ENCODE measurements at places on chromosomes 1 and 21.

DNA sequence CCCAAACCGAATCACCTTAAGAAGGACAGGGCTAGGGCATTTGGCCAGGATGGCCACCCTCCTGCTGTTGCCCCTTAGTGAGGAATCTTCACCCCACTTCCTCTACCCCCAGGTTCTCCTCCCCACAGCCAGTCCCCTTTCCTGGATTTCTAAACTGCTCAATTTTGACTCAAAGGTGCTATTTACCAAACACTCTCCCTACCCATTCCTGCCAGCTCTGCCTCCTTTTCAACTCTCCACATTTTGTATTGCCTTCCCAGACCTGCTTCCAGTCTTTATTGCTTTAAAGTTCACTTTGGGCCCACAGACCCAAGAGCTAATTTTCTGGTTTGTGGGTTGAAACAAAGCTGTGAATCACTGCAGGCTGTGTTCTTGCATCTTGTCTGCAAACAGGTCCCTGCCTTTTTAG, 3.6 kb downstream of the BTG2 start:
- no peak for DNase-seq

GRCh38 chr1:179743679-179744400, 749 bp downstream of the FAM163A start:
- DNase-seq = no peak

DNA sequence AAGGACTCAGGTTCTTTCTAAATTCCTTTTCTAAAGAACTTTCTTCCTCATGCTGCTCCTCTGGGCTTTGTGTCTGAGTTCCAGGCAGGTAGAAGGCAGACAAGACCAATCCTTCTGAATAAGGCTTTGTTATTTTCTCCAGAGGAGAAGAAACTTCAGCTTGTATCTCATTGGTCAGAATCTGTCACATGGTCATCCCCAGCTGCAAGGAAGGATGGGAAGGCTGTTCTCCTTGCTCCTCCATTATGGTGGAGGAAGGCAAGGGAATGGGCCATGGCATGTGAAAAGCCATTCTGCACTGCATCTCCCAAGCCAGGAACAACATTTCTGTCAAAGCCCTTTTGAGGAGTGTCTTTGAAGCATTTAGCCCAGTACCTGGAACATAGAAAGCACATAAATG, 50.6 kb upstream of the NTPCR start:
- DNase-seq = no peak

- no peak for DNase-seq
Observed at GRCh38 chr1:174167265-174167803, 8.0 kb downstream of the RABGAP1L start.

- no peak for DNase-seq
Observed at GRCh38 chr21:36828891-36829515, 130.1 kb downstream of the SIM2 start.

DNA sequence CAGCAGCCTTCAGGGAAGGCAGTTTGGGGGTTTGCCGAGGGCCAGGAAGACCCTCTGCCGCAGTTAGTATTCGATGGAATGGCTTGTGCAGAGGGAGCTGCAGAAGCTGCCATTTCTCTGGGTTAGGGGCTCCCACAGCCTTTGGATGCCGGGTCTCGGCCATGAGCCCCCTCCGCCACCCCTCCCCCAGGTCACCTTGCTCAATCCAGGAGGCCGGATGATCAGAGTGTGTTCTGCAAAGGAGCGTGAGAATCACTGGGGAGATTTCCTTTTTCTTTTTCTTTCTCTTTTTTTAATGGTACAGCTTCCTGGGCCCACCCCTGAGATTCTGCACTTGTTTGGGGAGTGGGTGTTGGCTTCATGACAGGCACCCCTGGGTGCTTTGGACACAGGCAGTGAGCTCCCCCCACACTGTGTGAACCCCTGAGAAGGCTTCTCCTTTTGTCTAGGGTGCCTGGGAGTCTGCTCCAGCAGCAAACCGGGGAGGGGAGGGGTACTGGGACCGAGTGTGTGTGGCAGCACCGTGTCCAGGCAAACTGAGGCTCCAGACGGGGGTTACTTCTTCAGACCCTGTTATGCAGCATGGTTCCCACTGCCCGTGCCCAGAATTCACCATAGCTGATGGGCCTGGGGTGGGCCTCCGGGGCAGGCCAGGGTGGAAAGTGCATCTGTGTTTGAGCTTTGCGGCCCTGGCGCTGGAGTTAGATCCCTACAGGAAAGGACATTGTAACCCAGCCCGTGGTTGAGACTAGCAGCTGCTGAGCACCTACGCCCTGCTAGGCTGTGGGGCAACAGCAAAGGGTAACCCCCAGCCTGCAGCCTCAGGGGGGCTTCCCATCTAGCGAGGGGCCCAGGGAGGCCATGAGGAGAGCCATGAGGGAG, 18.5 kb downstream of the TNFRSF1B start:
- no peak for DNase-seq

DNA sequence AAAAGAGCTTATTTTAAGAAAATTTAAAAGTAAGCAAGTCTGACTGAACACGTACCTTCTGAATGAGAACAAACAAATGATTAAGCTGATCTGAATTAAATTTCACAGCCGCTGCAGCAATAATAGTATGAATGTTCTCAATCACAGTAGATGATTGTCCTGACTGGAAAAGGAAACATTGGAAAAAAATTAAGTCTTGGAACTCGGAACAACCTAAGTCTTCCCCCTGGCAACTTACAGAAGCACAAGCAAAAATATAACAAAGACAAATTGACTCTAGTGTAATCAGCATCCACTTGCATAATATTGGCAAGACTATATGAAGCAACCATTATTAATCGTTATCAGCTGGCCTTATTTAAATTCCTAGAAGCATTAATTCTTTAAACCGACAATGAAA, 60.5 kb downstream of the USP24 start:
- no peak for DNase-seq

GRCh38 chr21:44932408-44933181, 7.2 kb upstream of the SLX9 start:
- DNase-seq = peak; percentile 73

GRCh38 chr1:66542811-66543767, 9.1 kb downstream of the SGIP1 start:
- DNase-seq = no peak

DNA sequence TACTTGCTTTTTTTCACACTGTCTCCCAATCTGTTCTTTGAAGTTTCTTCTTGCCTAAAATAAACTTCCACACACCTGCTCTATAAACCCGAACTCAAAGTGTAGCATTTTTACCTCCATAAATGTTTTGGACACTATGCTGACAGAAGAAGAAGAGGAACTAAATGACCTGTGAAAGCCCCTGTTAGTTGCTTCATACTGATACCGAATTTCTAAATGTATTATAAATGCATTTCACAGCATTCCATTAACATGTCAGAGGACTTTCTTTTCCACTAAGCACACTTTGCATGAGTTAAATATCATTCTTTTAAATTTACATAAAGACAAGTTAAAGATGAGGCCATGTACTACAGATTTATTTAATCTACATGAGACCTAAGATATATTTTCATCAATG, 281.0 kb downstream of the SMYD3 start:
- no peak for DNase-seq

- no peak for DNase-seq
Observed at GRCh38 chr1:41328780-41329640, 32.2 kb upstream of the FOXO6 start.

GRCh38 chr21:25584833-25585676, 22.2 kb downstream of the MRPL39 start:
- no peak for DNase-seq

GRCh38 chr1:174971466-174971865, 28.3 kb upstream of the CACYBP start:
- no peak for DNase-seq

DNA sequence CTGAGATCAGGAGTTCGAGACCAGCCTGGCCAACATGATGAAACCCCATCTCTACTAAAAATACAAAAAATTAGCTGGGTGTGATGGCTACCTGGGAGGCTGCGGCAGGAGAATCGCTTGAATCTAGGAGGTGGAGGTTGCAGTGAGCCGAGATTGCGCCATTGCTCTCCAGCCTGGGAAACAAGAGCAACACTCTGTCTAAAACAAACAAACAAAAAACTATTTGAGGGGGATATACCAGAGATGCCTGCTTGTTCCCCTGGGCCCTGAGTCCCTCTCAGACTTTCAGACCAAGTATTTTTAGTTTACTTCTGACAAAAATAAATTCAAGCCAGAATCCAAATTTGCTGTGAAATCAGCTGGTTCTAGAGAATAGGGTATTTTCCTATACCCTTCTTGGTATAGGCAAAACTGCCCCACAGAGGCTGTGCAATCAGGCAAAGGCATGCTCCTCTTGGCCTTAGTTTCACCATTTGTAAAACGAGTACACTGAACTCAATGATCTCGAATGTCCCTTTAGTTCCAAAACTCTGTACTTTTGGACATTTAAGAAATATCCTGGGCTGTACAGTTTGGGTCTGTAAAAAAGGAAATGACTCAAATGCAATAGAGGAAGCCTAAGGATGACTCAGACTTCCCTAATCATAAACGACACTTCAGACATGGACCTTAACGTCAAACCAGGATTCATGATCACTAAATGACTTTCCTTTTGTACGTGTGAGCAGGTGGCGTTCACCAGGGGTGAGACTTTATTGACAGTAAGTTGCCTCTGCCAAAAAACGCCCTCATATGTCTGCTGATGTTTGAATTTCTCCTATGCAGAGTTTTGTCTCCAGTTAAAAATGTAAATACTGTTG, 16.1 kb downstream of the ENSA start:
- DNase-seq = peak; percentile 75

- no peak for DNase-seq
Observed at GRCh38 chr1:53137729-53138128, 4.7 kb downstream of the SLC1A7 start.

DNA sequence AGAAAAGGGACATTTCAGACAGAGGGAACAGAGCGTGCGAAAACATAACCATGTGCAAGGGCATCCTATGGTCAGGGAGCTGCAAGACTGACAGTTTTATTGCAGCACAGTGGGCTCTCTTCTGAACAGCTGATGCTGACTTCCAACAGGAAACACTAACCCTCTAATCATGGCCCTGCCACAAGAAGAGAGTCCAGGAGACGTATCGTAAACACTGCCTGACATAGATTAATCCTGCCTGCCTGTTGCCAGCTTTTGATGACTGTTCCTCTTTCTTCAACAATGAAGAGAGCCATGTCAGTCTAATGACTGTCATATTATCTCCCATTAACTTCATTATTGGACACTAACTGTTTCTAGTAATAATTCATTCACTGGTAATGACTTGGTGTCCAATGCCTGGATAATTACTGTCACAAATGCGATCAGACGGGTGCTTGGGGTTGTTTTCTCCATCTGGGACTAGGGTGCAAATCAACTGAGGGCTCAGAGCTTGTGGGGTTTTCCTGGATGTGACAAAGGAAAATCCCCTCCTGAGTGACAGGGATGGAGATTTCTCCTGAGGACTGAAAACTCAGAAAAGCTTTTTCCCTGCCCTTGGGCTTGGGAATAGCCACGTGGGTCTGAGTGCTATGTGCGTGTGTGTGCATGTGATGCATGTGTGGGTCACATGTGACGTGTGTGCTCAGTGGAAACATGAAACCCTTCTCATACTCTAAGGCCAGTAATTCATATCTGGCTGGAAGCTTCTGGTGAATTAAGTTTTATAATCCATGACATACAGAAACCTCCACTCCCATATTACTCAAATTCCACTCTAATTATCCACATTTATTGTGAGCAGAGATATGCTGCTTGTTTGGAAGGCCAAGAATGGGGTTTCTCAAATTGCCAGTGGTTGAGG, 144.0 kb upstream of the PLXNA2 start:
- no peak for DNase-seq

- no peak for DNase-seq
Observed at GRCh38 chr1:158685085-158685484, 1.4 kb downstream of the SPTA1 start.

GRCh38 chr1:70462611-70463010, 51.5 kb downstream of the CTH start:
- DNase-seq = no peak

GRCh38 chr1:206882555-206882954, 14.7 kb upstream of the IL24 start:
- no peak for DNase-seq

GRCh38 chr1:83950106-83950661, 48.7 kb downstream of the TTLL7 start:
- DNase-seq = no peak

- no peak for DNase-seq
Observed at GRCh38 chr1:78553859-78554258, 63.1 kb downstream of the PTGFR start.

- DNase-seq = no peak
Observed at GRCh38 chr1:228810395-228810758, 75.1 kb downstream of the RHOU start.

All from CD4-positive, alpha-beta T cell treated with Interleukin-15 for 4 hours (primary cell).